ENCODE measurements at places on chromosomes 3 and 15.

DNA sequence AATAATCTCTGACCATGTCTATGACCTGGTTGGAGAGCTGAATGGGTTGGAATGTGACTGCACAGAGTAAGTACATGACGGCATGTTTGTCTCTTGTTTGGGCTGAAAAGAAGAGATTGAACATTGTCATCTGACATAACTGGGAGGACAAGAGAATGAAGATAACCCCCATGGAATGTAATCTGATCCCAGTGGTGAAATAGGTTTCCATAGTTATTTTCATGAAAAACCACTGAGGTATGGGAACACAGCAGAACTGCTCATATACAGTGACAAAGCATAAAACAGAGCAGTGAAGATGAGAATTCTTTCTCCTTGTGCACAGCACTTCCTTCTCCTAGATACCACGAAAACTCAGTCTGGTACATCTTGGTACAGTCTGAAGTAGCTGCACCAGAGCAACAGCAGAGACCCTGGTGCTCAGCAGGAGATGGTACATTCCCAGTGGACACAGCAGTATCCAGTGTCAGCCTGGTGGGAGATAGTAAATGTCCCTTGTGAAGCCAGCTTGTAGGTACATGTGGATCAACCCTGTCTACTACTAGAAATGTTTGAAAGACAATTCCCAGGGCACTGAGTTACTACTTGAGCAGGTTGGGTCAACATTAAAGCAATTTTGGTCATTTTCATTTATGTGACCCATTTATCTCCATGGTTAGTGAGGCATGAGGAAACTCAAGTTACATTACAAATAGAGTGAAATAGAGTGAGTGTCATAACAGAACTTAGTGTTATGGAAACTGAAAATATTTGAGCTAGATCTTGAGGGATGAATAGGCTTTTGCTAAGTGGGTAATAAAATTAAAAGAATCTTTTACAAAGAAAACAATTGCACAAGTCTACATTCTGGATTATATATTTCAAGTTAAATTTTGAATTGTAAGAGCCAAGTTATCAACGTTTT lies 178.3 kb downstream of the SUCNR1 start:
- DNase-seq = no peak

DNA sequence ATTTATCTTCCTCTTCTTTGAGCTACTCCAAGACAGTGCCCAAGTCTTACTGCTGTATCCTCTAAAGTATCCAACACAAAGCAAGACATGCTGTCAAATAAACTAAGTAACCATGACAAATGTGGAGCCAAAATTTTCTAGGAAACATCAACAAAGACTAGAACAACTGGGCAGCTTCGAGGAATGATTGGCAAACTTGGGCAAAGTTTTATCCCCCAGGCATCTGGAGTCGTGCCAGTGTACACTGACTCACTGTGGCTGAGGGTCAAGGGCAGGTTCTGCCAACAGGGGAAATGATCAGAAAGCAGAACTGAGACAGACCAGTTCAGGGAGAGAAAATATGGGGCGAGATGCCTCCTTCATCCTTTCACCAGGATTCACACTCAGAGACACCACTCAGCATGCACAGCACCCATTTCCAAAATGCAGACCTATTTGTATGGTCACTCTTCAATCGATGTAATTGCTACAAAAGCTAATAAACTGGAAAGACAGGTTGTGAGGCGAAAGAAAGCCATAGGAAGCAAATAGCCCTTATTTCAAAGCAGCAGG lies 65.8 kb downstream of the MB21D2 start:
- no peak for DNase-seq

- DNase-seq = no peak
Observed at GRCh38 chr3:197491923-197492664, 63.7 kb downstream of the BDH1 start.

GRCh38 chr15:52481915-52482314 lies 46.8 kb downstream of the MYO5A start:
- DNase-seq = no peak

DNA sequence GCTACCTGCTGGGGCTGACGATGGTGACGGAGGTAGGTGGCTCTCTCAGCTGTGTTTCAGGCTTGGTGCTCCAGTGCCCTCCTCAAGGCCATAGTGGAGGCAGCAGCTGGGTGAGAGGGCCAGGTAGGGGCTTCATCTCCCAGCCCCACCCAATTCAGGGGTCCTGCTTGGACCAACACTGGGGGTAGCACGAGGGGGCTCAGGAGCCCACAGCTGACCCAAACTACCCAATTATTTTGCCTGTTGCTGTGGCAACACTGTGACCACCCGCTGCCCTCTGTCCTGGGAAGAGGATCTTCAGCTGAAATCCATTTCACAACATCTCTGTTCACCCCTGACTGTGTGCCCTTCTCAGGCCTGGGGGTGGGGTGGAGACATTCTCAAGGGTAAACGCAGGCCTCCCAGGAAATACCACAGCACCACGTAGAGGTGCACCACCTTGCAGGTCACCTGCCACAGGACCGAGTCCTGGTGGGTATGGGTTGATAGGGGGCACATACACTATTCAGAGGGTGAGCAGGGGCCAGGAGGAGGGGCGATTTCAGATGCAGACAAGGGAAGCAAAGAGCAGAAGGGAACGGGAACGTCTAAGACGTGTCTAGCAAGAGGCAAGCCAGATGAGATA lies 62.7 kb downstream of the GRIP2 start:
- DNase-seq = no peak

GRCh38 chr3:118688396-118688884 lies 346.2 kb downstream of the IGSF11 start:
- no peak for DNase-seq

DNA sequence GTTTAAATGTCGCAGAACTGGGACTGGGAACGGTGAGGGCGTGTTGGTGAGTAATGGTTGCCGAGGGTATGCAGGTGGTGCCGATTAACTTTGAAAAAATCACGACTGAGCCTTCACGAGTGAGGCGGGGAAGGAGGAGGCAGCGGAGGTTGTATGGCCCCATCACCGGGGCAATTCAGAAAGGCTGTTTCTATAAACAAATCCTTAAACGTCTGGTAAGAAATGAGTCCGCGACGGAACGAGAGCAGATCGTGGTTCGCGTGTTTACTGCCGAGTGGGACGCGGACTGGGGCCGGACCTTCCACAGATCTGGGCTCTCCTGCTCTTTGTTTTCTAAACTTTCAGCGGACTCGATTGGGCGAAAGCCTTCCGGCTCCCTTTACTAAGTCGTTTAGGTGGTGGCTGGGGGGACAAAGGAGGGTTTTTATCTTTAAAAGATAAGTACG lies 2.7 kb downstream of the IGF1R start:
- no peak for DNase-seq

GRCh38 chr3:122502139-122502538 lies 12.6 kb downstream of the KPNA1 start:
- no peak for DNase-seq

- no peak for DNase-seq
Observed at GRCh38 chr15:85318048-85318731, 62.2 kb upstream of the AKAP13 start.

DNA sequence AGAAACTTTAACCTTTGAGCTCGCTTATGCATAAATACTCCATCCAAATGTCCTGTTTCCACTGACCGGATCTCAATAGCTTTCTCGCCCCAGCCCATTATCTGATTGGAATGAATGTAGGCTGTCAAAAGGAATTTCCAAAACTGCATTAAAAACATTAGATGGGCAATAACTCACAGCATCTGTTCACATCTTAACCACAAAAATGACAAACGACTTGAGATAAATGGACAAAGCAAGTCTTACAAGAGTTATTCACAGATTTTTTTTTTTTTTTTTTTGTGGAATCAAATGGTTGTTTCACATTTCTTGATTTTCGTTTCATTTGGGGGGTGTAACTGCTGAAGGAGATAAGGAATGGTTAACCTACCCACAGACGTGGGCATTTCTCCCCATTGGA lies 39.7 kb upstream of the SLC2A2 start:
- no peak for DNase-seq

DNA sequence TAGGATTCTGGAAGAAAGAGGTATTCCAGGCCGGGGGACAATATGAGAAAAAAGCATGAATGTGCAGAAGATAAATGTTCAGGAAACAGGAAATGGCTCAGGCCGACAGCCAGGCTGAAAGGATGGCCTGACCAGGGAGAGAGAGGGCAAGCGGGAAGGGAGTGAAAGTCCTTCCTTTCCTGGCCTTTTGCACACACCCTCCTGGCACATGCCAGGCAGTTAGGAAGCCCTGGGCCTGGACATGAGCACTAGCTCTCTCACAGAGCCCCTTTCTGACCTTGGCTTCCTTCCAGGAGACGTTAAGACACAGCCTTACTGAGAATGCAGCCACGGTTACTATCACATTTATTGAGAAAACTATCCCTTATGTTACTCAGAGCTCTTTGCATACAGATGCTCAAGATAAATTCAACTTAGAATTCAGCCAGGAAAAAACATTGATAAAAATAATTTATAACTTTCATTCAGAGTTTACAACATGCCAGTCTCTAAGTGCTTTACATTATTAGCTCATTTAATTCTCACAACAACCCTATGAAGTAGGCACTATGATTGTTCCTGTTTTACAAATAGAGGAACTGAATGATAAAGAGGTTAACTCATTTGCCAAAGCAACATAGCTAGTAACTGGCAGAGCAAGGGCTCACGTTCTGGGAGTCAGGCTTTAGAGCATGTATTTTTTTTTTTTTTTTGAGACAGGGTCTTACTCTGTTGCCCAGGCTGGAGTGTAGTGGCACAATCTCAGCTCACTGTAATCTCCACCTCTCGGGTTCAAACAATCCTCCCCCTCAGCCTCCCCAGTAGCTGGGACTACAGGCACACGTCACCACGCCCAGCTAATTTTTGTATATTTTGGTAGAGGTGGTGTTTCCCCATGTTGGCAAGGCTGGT lies 39.4 kb upstream of the SMAD3 start:
- no peak for DNase-seq

DNA sequence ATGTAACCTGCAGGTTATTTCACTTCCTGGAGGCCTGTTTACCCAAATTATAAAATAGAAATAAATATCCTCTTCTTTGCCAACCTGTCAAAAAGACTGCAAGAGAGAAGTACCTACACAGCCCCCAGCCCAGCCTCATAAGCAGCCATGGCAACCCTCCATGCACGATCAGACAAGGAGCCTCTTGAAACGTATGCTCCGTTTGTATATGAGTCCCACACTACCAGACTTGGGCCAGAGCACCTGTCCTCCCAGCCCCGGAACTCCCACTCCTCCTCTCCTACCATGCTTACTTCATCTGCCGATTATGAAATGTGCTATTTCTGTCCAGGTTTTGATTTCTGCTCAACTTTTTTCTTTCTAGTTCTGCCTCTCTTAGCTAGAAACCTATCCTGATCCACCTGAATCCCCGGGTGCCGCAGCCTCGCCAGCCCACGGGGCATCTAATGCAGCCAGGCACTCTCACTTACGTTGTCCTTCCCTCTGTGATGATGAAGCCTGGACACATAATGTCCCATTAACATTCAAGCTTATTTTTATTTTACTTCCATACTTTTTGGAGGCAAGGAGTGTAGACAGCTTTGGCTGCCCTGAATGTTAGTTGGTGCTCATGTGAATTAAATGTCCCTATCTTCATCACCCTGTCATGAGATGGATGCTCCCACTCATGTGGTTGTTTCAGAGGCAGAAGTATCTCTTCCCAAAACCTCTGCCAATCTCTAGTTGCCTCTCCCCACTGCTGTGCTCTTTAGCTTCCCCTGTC lies 73.8 kb downstream of the MB21D2 start:
- no peak for DNase-seq

- no peak for DNase-seq
Observed at GRCh38 chr15:57554063-57554811, 37.5 kb upstream of the MYZAP start.

DNA sequence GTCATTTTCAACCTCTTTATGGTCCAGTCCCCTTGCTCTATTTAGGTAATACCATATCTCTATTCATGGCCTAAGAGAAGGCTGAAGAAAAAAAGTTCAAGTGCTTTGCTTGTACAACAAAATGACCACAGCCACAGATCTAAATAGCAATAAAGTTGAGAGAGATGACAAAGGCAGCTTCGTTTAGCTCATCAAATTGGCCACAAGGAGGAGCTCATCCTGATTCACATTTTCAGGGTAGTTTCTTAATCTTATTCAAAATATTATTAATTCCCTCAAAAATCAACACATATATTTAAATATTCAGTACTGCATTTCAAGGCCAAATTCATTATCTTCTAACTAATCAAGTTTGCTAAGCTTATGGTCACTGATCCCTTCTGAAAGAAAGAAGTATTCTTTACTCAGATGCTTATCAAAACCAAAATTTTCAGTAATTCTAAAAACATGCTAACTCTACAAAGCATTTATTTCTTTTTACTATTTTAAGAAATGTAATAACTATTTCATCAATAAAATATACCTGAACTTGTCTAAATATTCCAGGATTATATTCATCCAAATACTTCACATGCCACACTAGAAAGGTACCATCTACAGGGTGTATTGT lies 85.5 kb downstream of the DMXL2 start:
- no peak for DNase-seq

GRCh38 chr3:12963231-12963896 lies 109.9 kb downstream of the IQSEC1 start:
- DNase-seq = no peak

DNA sequence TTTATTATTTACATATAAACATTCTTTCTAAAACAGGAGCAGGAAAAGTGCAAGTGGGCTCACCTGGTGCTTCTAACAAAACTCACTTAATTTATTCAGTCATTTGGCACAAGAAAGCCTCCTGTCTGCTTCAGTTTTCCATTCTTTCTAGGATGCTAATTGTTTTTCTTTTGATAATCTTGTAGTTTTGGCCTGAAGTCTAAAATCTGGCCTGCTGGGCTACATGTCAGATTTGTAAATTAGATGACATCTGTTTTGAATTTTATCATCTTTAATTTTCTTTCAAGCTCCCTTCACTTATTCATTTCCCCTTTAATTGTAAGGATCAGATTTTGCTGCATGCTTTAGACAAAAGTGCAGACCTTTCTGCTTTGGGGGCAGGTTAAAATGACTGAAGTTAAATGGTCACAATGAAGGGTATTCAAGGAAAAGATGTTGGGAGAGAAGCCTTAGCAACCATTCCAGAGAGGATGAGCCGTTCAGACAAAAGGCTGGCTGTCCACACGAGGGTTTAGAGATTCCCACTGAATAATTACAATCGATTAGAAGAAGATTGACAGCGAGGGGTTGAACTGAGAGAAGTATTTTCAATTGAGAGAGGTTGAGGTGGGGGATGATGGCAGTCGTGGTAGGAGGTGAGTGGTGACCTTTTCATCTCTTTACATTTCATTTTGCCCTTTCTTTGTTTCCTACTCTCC lies 59.9 kb upstream of the PTX3 start:
- DNase-seq = no peak

DNA sequence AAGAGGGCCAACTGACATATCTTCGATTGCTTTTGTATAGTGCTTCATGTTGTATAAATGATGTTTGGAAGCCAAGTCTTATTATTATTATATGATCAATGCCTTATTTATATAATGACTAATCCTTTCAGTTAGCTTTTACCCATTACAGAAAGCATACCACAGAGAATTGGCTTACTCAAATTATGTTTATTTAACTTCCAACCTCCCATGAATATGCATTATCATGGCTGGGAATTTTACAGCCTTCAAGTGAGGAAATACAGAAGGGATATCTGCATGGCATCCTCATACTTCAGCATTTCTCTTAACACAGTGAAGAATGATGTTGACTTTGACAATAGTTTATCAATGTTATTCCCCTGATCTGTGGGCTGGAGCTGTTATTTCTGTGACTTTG lies 225.9 kb upstream of the GAP43 start:
- no peak for DNase-seq

Measured in cortex of kidney (tissue), 1 donor.